CD4-positive, alpha-beta memory T cell (primary cell): ENCODE measurements at places on chromosomes 5 and 9. TPM values are rescaled to one million over a fixed set of nuclear protein-coding genes. Genes with fewer than 3 reads are reported as not detected.

GRCh38 chr5:171713152-171713551 is 72.5 kb upstream of the SMIM23 start:
- no peak for DNase-seq
- no peak overlapping the region for H3K4me3 ChIP-seq
- no peaks in the 10 kb centered on the region for H3K27me3 ChIP-seq
- no peak overlapping the region for H3K27ac ChIP-seq
- H3K36me3 ChIP-seq, result no peaks in the 10 kb centered on the region
- H3K4me1 ChIP-seq, result no peaks in the 10 kb centered on the region

The CARD9 gene
- total RNA-seq, result 0.70 TPM

The ZCCHC10 gene
- total RNA-seq, result 20.1 TPM

- no peaks in the 10 kb centered on the region for H3K36me3 ChIP-seq
- peaks cover 11% of the 10 kb centered on the region for H3K4me1 ChIP-seq
- no peak overlapping the region for H3K27ac ChIP-seq
- H3K4me3 ChIP-seq, result no peak overlapping the region
- H3K27me3 ChIP-seq, result no peaks in the 10 kb centered on the region
Observed at GRCh38 chr5:172689801-172690200, 48.7 kb downstream of the NEURL1B start.

The UGT3A1 gene
- total RNA-seq, result not detected

- no peaks in the 10 kb centered on the region for H3K36me3 ChIP-seq
- DNase-seq, result no peak
- H3K4me3 ChIP-seq, result no peak overlapping the region
Observed at GRCh38 chr5:123814801-123815470, 303.0 kb downstream of the CSNK1G3 start.

- H3K36me3 ChIP-seq, result no peaks in the 10 kb centered on the region
- peaks cover 64% of the 10 kb centered on the region for H3K4me1 ChIP-seq
- DNase-seq, result no peak
- H3K27me3 ChIP-seq, result no peaks in the 10 kb centered on the region
- H3K27ac ChIP-seq, result no peak overlapping the region
- H3K4me3 ChIP-seq, result no peak overlapping the region
Observed at GRCh38 chr5:142974409-142974808, 204.2 kb downstream of the ARHGAP26 start.

DNA sequence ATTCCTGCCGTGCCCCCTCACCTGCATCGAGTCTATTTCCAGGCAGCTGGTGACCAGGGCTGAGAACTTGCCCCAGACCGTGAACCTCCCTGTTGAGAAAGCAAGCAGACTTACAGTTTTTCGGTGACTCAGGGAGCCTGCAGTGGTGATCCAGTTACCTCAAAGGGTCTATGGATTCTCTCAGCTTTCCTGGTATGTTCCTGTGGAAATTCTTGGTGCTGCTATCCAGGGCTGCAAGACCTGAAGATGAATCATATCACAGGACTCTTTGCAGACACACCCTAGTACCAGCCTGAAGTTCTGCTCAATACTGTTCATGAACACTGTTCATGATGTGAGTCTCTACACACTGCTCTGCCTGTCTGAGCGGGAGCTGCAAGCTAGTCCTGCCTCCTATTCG is 154.7 kb downstream of the WDR70 start:
- DNase-seq, result no peak
- H3K4me1 ChIP-seq, result no peaks in the 10 kb centered on the region
- H3K36me3 ChIP-seq, result no peaks in the 10 kb centered on the region
- no peaks in the 10 kb centered on the region for H3K27me3 ChIP-seq

- peaks cover 22% of the 10 kb centered on the region for H3K36me3 ChIP-seq
- peaks cover 14% of the 10 kb centered on the region for H3K4me1 ChIP-seq
- H3K27ac ChIP-seq, result no peak overlapping the region
- no peaks in the 10 kb centered on the region for H3K27me3 ChIP-seq
- H3K4me3 ChIP-seq, result no peak overlapping the region
- DNase-seq, result no peak
Observed at GRCh38 chr5:50763351-50763750, 96.9 kb downstream of the PARP8 start.

DNA sequence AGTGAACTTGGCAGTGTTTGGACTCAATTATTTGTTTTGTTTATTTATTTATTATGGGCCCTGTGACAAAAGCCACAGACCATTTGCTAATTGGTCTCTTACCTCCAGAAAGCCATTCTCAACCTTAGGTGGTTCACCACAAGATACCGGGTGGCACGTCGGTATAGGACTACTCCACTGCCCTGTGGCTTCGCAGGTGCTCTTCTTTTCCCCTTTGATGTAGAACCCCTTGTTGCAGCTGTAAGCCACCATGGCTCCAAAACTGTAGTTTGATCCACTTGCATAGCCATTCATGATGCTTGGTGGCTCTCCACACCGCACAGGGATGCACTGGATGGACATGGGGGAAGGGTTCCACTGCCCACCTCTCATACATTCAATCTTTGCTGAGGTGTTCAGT is 73.3 kb upstream of the TXNDC8 start:
- DNase-seq, result no peak
- no peaks in the 10 kb centered on the region for H3K36me3 ChIP-seq
- no peaks in the 10 kb centered on the region for H3K27me3 ChIP-seq
- no peak overlapping the region for H3K27ac ChIP-seq
- no peaks in the 10 kb centered on the region for H3K4me1 ChIP-seq

DNA sequence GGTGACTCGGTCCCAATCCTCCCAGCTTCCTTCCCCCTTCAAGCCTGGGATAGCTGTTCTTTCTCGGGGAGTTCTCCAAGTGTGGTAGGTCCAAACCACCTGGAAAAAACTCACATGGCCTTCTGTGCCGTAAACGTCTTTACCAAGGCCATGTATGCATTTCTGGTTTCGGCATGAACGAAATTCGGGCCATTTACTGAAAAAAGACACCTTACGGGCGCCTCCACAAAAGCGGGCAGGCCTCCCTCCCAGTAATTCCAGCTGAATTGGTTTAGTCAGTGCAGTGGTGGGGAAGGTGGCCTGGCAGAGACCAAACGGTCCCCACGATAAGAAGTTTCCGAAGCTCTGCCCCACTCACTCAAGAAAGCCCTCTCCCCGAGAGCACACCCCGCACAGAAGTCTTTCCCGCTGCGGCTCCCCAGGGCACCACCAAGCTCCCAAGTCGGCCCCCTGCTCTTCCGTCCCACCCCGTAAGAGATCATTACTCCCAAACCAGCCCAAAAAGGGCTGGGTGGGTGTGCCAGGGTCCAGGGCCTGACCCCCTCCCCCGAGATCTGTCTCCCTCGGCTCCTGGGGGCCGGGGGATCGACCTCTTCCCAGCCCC is 86.3 kb upstream of the MELK start:
- peak overlapping the region; percentile 83 for H3K27ac ChIP-seq
- DNase-seq, result no peak
- H3K4me1 ChIP-seq, result peaks cover 60% of the 10 kb centered on the region
- no peaks in the 10 kb centered on the region for H3K27me3 ChIP-seq
- H3K4me3 ChIP-seq, result peak overlapping the region; percentile 56
